ENCODE measurements at places on chromosomes 1 and 21.

DNA sequence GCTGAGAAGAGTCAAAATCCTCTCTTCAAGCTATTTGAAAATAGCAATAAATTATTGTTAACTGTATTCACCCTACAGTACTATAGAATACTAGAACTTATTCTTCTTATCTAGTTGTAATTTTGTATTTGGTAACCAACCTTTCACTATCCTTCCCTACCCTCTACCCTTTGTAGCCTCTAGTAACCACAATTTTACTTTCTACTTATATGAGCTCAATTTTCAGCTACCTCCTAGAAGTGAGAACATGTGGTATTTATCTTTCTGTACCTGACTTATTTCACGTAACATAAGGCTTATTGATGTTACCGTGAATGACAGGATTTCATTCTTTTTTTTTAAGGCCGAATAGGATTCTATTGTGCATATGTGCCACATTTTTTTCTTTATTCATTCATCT lies 30.0 kb downstream of the ZC3H11B start:
- no peak overlapping the region for H3K4me3 ChIP-seq
- H3K36me3 ChIP-seq, result no peaks in the 10 kb centered on the region
- no peaks in the 10 kb centered on the region for H3K27me3 ChIP-seq

GRCh38 chr1:238639861-238640260 lies 746.5 kb upstream of the CHRM3 start:
- H3K4me1 ChIP-seq, result no peaks in the 10 kb centered on the region
- peaks cover 3% of the 10 kb centered on the region for H3K36me3 ChIP-seq
- no peaks in the 10 kb centered on the region for H3K27me3 ChIP-seq
- no peak for DNase-seq
- H3K27ac ChIP-seq, result no peak overlapping the region

DNA sequence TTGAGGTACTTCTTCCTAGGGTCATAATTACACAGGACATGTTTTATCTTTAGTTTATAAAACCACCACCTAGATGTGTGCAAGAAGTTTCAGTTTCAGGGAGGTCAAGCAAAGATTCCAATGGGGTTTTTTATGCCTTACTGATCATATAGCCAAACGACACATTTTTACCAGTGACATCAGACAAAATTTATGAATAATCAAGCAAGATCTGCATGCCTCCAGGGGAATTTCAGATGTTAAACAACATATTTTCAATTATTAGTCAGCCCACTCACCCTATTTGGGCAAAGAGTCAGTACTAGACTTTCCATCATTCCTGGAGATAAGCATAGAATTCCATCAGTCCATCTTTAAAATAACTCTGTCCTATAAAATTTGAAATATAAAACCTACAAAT lies 867.4 kb downstream of the KCNT2 start:
- no peak for DNase-seq
- H3K27ac ChIP-seq, result no peak overlapping the region
- no peaks in the 10 kb centered on the region for H3K27me3 ChIP-seq

DNA sequence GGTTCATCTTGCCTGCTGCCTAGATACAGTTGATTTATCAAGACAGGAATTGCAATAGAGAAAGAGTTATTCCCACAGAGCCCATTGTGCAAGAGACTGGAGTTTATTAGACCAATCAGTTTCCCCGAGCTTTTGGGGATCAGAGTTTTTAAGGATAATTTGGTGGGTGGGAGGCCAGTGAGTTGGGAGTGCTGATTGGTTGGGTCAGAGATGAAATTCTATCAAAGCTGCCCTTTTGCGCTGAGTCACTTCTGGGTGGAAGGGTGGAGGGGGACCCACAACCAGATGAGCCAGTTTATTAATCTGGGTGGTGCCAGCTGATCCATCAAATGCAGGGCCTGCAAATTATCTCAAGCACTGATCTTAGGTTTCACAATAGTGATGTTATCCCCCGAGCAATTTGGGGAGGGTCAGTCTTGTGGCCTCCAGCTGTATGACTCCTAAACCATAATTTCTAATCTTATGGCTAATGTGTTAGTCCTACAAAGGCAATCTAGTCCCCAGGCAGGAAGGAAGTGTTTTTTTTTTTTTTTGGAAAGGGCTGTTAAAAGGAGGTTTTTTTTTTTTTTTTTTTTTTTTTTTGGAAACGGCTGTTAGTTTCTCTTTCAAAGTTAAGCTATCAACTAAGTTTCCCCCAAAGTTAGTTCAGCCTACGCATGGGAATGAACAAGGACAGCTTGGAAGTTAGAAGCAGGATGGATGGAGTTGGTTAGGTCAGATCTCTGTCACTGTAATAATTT lies 7.4 kb downstream of the SLC16A4 start:
- H3K4me3 ChIP-seq, result peak overlapping the region; percentile 33
- peaks cover 7% of the 10 kb centered on the region for H3K36me3 ChIP-seq
- peak overlapping the region; percentile 59 for H3K27ac ChIP-seq
- no peak for DNase-seq

GRCh38 chr1:118115567-118116295 lies 69.3 kb downstream of the SPAG17 start:
- no peak for DNase-seq
- no peaks in the 10 kb centered on the region for H3K27me3 ChIP-seq
- no peak overlapping the region for H3K27ac ChIP-seq
- H3K4me3 ChIP-seq, result no peak overlapping the region

GRCh38 chr1:71135571-71135970 lies 54.7 kb upstream of the ZRANB2 start:
- H3K4me1 ChIP-seq, result no peaks in the 10 kb centered on the region
- no peak for DNase-seq
- H3K4me3 ChIP-seq, result no peak overlapping the region
- H3K27ac ChIP-seq, result no peak overlapping the region
- H3K27me3 ChIP-seq, result no peaks in the 10 kb centered on the region
- H3K36me3 ChIP-seq, result no peaks in the 10 kb centered on the region

GRCh38 chr1:43653339-43653738 lies 3.4 kb downstream of the KDM4A start:
- H3K27me3 ChIP-seq, result no peaks in the 10 kb centered on the region
- H3K36me3 ChIP-seq, result peaks cover 77% of the 10 kb centered on the region
- peaks cover 37% of the 10 kb centered on the region for H3K4me1 ChIP-seq
- H3K4me3 ChIP-seq, result no peak overlapping the region
- no peak for DNase-seq
- peak overlapping the region; percentile 38 for H3K27ac ChIP-seq

GRCh38 chr1:205249651-205250050 lies 21.9 kb downstream of the TMCC2 start:
- H3K4me3 ChIP-seq, result no peak overlapping the region
- H3K4me1 ChIP-seq, result peaks cover 4% of the 10 kb centered on the region
- no peak overlapping the region for H3K27ac ChIP-seq
- H3K27me3 ChIP-seq, result no peaks in the 10 kb centered on the region
- no peaks in the 10 kb centered on the region for H3K36me3 ChIP-seq

DNA sequence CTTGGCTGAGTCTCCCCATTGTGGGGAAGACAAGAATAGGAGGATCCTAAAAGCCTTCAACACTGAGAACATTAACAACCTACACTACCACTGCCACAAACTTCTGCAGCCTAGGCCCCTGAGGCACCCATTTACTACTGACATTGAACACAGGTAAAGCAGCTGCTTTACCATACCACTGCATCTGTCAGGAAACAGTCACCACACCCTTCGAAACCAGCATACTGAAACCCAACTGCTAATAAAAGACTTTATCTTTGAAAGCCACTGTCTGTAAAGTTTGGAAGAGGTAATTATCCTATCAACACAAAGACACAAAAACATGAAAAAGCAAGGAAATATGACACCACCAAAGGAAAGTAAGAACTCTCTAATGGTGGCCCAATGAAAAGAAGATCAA lies 7.4 kb downstream of the IFNAR1 start:
- H3K4me1 ChIP-seq, result peaks cover 30% of the 10 kb centered on the region
- no peak for DNase-seq
- peak overlapping the region; percentile 27 for H3K4me3 ChIP-seq

DNA sequence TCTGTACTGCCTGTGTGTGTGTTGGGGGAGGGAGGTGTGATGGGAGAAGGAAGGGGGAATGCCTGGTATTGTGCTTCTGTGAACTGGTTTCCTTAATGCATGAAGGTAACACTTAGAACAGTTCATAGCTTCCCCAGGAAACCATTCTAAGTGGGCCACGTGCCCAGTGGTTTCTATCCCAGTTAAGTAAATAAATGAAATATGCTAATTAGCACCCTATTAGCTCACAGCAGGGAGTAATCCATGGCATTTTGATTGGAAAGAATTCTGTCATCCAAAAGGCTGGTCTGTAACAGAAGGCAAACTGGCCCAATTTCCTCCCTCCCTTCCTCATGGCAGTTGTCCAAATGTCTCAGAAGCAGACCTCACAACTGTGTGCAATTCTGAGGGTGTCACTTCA lies 199.3 kb downstream of the TTLL7 start:
- no peak overlapping the region for H3K27ac ChIP-seq
- no peak overlapping the region for H3K4me3 ChIP-seq
- H3K4me1 ChIP-seq, result no peaks in the 10 kb centered on the region

- peaks cover 5% of the 10 kb centered on the region for H3K36me3 ChIP-seq
- no peak for DNase-seq
- H3K27ac ChIP-seq, result no peak overlapping the region
These were observed 45.9 kb downstream of the ARHGEF10L start for GRCh38 chr1:17585266-17585987.

DNA sequence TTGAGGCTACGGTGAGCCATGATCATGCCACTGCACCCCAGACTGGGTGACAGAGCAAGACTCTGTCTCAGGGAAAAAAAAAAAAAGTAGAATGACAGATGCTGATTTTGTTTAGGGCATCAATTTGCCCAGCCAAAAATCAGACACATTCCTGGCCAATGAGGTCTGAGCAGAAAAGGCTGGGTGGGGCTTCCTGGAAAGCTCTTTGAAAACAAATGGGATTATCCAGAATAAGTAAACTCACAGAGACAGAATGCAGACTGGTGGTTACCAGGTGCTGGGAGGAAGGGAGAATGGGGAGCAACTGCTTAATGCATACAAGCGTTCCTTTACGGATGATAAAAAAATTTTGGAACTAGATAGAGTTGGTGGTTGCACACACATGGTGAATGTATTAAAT lies 10.1 kb upstream of the CITED4 start:
- H3K27ac ChIP-seq, result no peak overlapping the region
- peaks cover 21% of the 10 kb centered on the region for H3K4me1 ChIP-seq
- H3K4me3 ChIP-seq, result no peak overlapping the region

DNA sequence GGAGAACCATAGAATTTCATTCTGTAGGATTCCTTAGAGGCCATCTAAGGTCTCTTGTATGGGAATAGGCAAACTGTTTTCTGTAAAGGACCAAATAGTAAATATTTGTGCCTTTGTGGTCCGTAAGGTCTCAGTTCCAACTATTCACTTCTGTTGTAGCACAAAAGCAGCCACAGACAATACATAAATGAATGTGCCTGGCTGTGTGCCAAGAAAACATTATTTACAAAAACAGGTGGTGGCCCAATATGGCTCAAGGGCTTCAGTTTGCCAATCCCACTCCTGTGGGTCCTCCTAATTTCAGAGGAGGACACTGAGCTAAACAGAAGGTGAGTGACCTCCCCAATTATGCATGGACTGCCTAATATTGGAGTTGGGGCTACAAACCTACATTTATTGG lies 67.6 kb upstream of the EDEM3 start:
- no peak overlapping the region for H3K27ac ChIP-seq
- peaks cover 35% of the 10 kb centered on the region for H3K36me3 ChIP-seq
- no peaks in the 10 kb centered on the region for H3K27me3 ChIP-seq
- H3K4me3 ChIP-seq, result no peak overlapping the region
- no peak for DNase-seq

DNA sequence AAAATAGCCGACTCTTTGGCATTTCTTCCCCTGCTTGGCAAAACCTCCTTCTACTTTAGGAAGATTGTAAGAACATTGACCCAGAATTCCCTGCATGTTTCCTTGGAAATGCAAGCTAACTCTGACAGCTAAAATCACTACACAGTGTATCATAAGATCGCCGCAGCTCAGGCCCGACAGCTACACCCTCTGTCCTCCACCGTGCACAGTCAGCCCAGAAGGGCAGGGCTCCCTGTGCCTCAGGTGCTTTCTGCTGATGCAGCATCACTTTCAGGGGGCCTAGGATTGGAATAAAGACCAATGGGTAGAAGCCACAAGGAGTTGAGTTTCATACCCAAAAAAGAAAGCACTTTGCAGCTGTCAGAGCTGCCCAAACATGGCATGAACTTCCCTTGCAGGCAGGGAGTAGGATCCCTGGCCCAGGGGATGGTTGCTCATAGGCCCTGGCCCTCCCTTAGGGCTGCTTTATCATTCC lies 145.3 kb downstream of the SEC16B start:
- H3K27ac ChIP-seq, result no peak overlapping the region
- DNase-seq, result no peak
- H3K4me3 ChIP-seq, result no peak overlapping the region
- H3K4me1 ChIP-seq, result no peaks in the 10 kb centered on the region
- no peaks in the 10 kb centered on the region for H3K36me3 ChIP-seq

GRCh38 chr1:245235156-245235555 lies 80.4 kb downstream of the KIF26B start:
- peaks cover 22% of the 10 kb centered on the region for H3K27me3 ChIP-seq
- no peaks in the 10 kb centered on the region for H3K4me1 ChIP-seq
- no peak overlapping the region for H3K4me3 ChIP-seq
- no peak overlapping the region for H3K27ac ChIP-seq

GRCh38 chr1:185824106-185824505 lies 89.9 kb downstream of the HMCN1 start:
- H3K27ac ChIP-seq, result no peak overlapping the region
- no peak overlapping the region for H3K4me3 ChIP-seq
- H3K27me3 ChIP-seq, result peaks cover 11% of the 10 kb centered on the region
- H3K4me1 ChIP-seq, result no peaks in the 10 kb centered on the region
- no peak for DNase-seq
- H3K36me3 ChIP-seq, result no peaks in the 10 kb centered on the region

- H3K27ac ChIP-seq, result peak overlapping the region; percentile 2
- no peaks in the 10 kb centered on the region for H3K36me3 ChIP-seq
- H3K4me3 ChIP-seq, result no peak overlapping the region
- peaks cover 14% of the 10 kb centered on the region for H3K4me1 ChIP-seq
These were observed 2.2 kb downstream of the TLR5 start for GRCh38 chr1:223140611-223141405.

DNA sequence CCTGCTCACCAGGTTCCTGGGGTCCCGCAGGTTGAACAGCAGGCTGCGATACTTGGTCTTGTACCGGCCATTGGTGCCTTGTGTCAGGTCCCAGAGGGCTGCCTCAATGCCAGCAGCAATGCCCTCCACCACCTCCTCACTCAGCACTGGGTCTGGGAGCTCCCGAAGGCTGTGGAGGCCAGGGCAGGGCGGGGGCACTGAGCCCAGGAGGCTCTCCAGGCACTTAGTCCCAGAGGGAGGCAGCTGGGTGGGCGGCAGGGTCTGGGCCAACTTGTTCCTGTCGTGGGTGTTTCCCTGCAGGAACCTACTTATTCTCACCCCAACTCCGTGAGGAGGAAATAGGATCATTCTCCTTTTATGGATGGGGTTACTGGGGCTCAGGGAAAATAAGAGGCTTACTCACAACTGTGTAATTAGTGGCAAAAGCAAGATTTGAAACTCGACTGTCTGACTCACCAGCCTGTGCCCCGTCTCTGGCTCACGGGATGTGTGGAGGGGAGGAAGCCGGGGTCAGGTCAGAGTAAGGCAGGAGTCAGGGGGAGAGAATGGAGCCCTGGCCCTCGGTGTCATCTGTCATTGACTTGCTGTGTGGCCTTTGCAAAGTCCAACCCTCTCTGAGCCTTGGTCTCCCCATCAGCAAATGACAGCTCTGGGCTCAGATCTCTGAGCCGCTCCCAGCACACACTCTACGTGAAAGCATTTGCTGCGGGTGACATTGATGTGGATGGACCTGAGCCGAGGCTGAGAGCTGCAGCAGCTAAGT lies 17.2 kb downstream of the SPOCD1 start:
- no peak overlapping the region for H3K4me3 ChIP-seq
- no peak for DNase-seq
- peaks cover 7% of the 10 kb centered on the region for H3K4me1 ChIP-seq
- H3K27ac ChIP-seq, result no peak overlapping the region
- H3K27me3 ChIP-seq, result peaks cover 52% of the 10 kb centered on the region
